ENCODE measurements at places on chromosomes 4 and X.

GRCh38 chr4:177569434-177569833, 127.2 kb upstream of the AGA start:
- no peak for DNase-seq

GRCh38 chr4:123588631-123589241, 192.1 kb downstream of the SPRY1 start:
- DNase-seq, result peak; percentile 44

- no peak for DNase-seq
Observed at GRCh38 chrX:87337267-87337666, 180.3 kb upstream of the KLHL4 start.

DNA sequence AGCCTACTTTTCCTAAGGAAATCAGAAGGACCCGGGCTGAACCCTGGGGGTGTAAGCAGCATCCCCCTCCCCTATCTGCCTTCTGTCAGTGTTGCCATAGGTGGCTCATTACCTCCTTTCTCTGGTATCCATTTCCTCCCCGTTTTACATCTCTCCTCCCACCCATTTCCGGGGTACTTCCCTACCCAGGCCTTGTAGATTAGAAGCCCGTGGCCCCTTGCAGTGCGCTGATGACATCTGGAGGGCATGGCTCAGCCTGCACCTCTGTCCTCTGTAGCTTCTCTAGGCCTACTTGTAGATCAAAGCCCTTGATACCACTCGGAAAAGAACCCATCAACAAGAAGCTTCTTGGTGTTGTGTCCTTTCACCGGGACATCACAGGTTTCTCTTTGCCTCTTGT, 71.8 kb downstream of the NBDY start:
- no peak for DNase-seq

- no peak for DNase-seq
Observed at GRCh38 chr4:170305627-170306026, 215.9 kb upstream of the AADAT start.

- no peak for DNase-seq
Observed at GRCh38 chr4:90127706-90128345, 632 bp downstream of the CCSER1 start.

DNA sequence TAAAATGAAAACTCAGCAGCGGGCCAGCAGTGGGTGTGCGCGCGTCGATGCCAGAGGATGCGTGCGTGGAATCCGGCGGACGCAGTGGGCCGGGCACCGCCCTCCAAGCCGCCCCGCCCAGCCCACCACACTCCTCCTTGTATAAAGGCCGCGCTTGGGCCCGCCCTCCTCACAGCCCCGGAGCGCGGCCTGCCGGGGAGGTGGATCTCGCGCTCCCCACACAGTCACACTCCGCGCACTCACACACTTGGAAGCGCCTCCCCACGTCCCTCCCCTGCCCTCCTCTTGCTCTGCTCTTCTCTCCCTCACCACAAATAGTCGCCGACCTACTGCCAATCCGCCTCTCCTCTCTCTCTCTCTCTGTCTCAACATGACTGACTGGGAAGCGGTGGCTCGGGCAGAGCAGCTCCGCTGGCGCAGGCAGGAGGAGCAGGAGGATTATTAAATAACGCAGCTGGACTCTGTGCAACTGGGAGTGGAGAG, at the start of gene CCSER1:
CCSER1 (plus strand) TSS at position 172 of the 483 bp plus-strand sequence.
- DNase-seq, result no peak

DNA sequence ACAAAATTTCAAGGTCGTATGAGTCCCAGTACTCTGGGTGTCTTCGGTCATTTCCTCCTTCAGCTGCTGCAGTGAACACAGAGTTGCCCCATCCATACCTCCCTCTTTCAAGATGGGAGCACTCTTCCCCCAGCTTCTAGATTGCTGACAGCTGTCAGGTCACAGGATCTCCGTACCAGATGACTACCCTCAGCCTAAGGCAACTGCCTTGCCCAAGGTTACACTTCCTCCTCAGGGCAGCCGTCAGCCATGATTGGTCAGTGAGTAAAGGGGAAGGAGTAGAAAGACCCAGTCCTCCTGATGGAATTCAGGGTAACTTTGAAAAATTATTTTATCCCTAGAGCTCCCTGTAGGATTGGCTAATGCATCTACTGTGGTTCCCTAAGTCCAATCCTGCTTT, 81.6 kb downstream of the NAF1 start:
- DNase-seq, result no peak
